Esophagus muscularis mucosa (tissue), 4 donors: ENCODE measurements at places on chromosomes 5 and 9.
A peak's percentile ranks its signal among the peaks of the same experiment; 100 is the strongest.

- no peak for DNase-seq
Measured at GRCh38 chr5:50715001-50715400, 48.6 kb downstream of the PARP8 start.

DNA sequence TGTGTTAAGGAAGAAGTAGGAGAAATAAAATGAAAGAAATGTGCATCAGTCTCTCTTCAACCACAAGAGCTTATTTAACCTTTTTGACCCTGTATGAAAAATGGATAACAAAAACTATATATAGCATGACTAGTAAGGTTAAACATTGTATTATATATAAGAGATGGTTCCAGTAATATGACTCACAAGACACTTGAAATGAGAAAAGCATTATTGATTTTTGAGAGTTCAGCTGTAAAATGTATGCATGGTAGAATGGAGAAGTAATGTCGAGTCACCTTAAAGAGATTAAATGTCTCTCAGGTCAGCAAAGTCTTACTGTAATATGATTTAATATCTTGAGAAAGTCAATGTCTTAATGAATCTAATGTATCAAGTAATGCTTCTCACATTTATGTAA, 860.9 kb downstream of the TAF11L14 start:
- DNase-seq: no peak

DNA sequence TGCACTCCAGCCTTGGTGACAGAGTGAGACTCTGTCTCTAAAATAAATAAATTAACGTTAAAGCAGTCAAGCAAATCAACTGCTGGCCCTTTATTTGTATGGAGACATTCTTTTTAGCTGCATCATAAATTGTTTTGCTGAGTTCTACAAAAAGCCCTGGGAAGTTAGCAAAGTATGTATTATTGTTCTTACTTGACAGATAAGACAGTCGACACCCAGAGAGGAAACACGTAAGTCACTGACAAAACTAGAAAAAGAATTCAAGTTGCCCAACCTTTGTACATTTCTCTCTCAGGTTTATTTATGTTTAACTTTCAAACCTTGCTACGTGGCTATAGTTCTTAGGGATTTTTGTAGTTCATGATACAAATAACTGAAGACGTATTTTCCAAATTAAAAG, 40.4 kb upstream of the MACIR start:
- DNase-seq: no peak

DNA sequence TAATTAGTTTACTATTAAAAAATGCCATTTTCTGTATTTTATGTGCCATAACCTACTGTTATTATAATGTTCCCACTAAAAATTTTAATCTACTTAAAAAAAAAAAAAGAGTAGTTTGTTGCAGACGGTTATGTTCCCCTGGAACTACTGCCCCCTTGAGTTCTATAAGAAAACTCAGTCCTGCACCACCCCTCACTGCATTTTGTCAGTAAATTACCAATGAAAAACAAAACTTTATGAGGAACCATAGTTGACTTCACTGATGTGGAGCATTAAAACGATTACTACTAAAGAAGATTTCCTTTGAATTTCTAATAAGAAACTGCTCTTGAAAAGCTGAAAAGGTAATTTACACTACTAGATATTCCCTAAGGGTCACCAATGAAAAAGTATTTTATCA, 288.7 kb downstream of the FBXL17 start:
- DNase-seq: no peak

GRCh38 chr5:72988769-72989168, 32.9 kb downstream of the FCHO2 start:
- DNase-seq: no peak

GRCh38 chr5:103385722-103386121, 127.2 kb downstream of the MACIR start:
- DNase-seq: no peak

GRCh38 chr9:5510360-5510931, at the start of gene PDCD1LG2:
Gene PDCD1LG2, plus strand, starts transcription at chr9:5510531. Its CDS starts 12,016 bp downstream, at chr9:5522547.
- no peak for DNase-seq

DNA sequence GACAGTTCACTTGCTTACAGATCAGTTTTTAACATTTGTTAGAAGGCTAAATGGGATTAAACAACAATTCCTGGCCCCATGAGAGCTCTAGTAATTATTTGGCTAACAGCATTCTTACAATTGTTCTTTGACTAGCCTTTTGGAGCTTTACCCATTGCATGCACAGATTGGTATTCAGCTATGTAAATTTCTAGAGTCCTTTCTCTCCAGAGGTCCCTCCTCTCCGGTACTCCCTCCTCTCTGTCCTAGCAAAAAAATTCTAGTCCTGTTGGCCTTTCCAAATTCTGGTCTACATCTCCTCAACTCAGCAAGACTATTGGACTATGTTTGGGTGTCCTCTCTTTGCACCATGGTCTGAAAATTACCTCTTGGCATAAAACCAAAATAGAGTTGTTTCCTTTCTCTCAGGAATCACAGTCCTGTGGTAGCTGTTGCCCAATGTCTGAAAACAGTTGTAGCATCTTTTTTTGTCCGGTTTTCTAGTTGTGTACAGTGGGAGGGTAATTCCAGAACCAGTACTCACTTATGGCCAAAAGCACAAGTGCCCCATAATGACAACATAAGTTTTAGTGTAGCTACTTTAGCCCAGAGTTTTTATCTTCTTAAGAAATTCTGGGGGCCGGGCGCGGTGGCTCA, 18.1 kb downstream of the SAR1B start:
- no peak for DNase-seq

DNA sequence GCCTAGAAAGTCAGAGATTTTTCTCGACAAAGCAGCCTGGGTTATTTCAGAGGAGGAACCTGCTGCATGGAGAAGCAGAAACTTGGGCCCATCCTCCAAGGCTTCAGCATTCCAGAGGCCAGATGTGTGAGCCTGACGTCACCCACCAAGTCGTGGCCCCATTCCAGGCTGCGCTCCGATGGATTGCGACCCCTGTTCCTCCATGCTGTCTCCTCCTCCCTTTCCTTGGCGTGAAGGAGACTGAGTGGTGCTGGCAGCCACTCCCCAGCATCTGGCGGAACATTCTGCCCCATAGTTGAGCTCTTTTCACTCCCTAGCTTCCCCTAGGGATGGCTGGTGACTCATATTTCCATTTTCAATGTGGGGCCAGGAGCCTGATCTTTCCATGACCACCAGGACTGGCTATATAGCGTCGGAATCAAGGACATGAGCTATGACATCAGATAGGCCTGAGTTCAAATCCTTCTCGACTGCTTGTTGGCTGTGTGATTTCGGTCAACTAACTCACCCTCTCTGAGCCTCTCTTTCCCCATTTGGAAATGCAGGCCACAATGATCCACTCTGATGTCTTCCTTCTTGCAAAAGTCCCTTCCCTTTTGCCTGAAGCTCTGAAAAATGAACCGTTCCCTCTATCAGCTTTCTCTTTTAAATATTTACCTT, 24.5 kb upstream of the DUSP1 start:
- peak; percentile 99 for DNase-seq

- DNase-seq: no peak
Measured at GRCh38 chr5:64818245-64818644, 49.5 kb downstream of the CWC27 start.

DNA sequence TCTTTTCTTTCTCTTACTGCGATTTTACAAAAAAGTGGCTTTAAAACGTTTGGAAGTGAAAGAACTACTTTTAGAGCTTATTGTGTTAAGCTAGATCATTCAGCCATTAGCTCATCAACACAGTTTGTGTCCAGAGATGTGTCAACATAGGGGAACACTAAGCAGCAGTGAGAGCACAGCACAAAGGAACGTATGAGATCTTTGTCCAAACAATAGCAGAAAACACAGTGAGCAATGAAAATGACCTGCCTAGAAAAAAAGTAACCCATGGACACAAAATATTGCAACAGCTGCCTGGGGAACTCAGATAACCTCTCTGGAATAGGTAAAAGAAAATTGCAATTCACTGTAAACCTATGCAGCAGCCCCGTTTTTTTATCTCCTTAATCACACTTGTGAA, 372.5 kb downstream of the ARHGEF28 start:
- peak; percentile 39 for DNase-seq

GRCh38 chr5:1323803-1324173, 21.1 kb downstream of the CLPTM1L start:
- no peak for DNase-seq

- DNase-seq: no peak
Measured at GRCh38 chr9:127976498-127976897, 4.3 kb downstream of the EEIG1 start.

GRCh38 chr5:159402311-159402710, 72.0 kb upstream of the IL12B start:
- peak; percentile 79 for DNase-seq

DNA sequence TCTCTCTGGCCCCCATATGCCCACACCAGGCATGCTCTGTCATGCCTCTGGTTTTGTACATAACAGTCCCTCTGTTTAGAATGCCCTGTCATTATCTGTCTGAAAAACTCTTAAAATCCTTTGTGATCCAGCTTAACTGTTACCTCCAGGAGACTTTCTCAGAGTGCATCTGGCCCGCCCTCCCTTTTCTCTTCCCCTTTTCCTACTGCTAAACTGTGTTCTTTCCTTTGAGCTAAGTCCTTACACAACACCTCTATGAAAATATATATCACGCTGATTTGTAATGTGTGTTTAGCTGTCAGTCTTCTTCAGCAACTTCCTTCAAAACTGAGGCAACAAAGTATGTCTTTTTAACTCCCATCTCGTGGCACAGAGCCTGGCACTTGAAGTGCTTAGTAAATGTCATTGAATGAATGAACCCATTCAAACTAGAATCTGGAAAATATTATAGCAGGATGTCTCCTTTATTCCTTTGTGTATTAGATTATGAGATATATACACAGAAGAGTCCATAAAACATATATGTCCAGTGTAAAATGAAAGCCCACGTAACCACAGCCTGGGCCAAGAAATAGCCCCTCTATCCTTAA, 166.2 kb upstream of the KLF9 start:
- no peak for DNase-seq

DNA sequence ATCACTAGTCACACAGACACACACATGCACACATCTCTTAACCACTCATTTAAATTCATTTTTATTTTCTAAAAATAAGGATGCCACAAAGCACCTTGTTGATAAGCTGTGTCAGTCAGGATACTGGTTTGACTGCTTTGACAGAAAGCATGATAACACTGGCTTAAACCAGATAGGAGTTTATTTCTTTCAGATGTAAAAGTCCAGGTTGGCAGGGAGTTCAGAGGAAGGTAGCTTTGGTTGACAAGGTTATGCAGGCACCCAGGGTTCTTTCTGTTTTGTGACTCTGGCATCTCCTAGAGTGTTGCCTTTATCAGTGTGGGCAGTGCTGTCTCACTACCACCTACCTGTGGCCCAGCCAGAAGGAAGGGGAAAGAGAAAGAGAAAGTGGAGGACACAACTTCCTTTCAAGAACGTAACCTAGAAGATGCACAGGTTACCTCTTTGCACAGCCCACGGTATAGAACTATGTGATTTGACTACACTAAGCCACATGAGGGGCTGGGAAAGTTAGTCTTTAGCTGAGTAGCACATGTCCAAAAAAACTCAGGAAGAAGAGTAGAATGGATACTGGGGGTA, 334.7 kb downstream of the OSTF1 start:
- DNase-seq: no peak

DNA sequence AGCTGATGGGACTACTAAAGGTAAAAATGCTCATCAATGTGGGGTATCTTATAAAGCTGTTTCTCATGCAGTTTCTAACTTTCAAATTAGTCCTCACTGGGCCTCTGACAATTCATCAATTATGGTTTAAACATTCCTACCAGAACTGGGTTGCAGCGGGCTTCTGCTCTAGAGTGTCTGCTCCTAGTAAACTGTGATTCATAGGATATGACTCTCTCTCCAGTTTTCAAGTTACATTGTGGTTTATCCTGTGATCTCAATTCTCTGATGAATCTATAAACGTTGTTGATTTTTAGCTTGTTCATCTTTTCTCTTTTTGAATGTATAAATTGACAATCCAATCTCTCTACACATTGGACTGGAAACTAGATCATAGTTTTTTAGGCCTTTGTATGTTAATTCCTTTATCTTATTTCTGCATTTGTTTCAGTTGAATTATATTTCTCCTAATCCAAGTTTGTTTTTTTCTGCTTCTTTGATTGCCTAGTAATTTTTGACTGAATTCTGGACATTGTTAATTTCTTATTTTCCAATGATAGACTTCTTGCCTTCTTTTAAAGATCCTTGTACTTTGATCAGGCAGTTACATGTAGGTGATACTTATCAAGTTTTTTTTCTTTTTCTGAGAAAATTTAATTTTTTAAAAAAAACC, 822.6 kb downstream of the TLE1 start:
- DNase-seq: no peak

GRCh38 chr9:135370411-135371375, 108.9 kb upstream of the PPP1R26 start:
- DNase-seq: no peak

DNA sequence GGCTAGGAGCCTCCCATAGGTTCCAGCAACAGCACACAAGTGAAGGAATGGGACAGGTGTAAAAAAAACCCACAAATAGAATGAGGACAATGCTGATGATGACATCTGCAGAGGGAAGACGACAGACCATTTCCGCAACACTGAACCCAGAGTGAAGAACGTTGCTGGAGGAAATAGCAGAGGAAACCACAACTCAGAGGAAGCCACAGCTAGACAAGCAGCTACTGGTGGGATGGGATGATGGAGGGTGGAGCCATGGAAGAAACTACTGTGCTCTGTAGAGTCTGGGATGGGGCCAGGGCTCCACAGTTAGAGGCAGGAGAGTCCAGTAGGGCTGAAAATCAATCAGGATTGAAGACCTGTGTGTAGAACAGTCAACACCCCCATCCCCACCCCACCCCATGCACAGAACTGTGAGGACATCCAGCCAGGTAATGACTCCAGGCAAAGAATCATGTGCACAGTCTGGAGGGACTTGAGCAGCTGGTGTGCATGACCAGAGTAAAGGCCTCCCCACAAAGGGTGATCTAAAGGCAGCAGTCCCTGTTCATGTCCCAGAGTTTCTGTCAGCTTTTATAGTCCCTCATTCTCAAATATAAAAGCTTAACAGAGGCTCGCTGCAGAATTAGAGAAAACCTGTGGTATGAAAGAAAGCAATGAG, 65.2 kb upstream of the SPIN1 start:
- DNase-seq: no peak

DNA sequence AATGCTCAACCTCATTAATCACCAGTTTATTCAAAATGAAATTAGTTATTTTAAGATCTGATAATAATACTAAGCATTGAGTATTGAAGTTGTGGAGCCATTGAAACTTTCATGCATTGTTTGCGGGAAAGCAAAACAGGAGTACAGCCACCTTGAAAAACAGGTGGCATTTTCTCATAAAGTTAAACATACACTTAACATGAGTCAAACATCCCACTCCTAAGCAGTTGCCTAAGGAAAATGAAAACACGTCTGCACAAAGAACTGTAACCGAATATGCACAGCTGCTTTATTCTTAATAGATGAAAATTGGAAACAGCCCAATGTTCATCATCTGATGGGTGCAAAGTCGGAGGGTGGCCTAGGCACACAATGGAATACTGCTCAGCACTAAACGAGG, 177.3 kb downstream of the IRX2 start:
- no peak for DNase-seq
